ENCODE measurements at places on chromosomes 1 and 21.

- no peak for DNase-seq
These were observed 69.1 kb downstream of the SIK1 start for GRCh38 chr21:43357715-43358430.

DNA sequence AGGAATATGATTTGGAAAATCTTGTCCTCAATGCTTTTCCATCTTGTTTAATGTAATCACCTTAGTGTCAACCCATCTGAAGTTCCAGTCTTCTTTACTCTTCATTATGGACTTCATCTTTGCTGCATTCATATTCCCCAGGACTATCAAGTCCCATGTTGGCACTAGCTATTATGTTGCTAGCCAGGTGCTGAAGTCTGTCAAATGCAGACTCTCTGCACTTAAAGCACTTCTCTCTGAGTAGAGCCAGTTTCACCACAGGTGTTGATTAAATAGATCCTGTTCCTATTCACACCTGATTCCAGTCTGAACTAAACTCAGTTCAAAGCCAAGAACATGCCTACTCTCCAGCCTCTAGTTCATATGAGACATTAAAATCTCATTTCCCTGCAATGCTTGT, 75.0 kb upstream of the PKN2 start:
- DNase-seq = no peak

GRCh38 chr1:109754738-109755137, 9.0 kb downstream of the EPS8L3 start:
- no peak for DNase-seq

DNA sequence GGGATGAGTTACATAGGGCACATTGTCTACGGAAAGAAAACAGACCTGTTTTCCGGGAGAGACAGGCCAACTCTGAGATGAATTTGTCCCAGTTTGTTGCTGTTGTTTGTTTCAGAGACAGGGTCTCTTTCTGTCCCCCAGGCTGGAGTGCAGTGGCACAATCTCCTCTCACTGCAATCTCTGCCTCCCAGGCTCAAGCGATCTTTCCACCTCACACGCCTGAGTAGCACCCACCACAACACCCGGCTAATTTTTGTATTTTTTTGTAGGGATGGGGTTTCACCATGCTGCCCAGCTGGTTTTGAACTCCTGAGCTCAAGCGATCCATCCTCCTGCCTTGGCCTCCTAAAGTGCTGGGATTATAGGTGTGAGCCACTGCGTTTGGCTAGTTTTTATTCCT, 125.5 kb upstream of the ERRFI1 start:
- no peak for DNase-seq

DNA sequence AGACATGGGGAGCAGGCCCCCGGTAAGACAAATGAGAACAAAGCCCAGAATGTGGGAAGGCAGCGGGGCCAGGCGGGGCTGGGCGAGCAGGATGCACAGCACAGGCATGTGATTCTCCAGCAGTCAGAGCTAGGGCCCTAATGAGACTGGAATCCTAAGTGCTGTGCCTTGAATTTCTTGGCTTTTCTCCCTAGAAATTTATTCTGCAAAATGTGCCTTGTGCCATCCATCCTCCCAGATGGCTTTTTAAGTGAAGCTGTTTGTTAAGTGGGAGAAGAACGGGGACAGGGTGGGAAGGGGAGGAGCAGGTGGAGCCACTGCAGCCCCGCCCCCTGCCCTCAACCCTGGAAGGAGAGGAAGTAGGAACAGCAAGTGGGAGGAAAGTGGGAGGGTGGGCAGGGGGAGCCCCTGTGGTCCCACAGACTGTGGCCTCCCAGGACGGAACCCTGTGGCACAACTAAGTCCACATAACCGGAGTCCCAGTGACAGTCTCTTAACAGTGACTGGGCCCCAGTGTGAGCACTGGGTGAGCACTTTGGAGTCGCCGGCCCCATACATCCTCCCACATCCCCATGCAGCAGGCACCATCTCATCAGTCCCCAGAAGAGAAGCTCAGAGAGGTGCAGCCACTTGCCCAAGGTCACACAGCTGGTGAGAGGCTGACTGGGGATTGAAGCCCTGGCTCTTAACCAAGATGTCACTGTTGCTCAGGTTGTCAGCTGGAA, 216.9 kb downstream of the MATN1 start:
- no peak for DNase-seq

- DNase-seq = no peak
These were observed 1254.8 kb downstream of the AMY1C start for GRCh38 chr1:105004515-105004914.

GRCh38 chr1:64327119-64327518, 123.7 kb downstream of the UBE2U start:
- no peak for DNase-seq

DNA sequence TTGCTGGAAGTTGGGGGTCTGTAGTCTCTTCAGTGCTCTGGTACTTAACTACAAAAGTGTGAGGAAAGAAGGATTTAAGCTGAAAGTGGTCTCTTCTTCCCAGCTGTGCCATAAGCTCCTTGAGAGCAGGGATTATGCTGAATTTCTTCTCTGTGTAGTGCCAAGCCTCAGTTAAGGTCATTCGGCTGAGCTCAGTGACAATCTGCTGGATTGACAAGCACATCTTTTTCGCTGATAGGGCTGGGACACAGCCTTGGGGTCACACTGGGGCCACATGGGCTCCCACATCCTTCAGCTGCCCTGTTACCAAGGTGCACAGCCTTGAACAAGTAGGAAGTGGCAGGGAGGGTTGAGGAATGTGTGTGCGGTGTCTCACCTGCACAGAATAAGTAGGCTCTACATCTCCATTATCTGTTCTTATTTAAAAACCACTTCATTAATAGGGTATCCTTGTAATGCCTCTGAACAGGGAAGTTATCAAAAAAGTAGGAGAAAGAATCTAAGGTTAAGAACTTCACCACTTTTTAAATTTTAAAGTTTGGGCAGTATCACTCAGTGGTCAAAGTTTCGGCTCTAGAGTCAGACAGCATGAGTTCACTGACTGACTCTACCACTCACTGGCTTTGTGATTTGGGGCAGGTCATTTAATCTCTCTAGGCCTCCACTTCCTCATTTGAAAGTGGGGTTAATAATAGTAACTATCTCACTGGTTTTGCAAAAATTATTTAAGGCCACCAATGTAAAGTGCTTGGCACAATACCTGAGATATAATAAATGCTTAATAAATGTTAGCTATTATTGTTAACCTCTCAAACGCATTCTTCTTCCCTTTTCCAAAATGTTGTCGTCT, 10.3 kb downstream of the ZBTB40 start:
- no peak for DNase-seq

GRCh38 chr1:18992646-18993045, 36.2 kb upstream of the IFFO2 start:
- DNase-seq = no peak

GRCh38 chr1:211710566-211711314, 35.3 kb upstream of the NEK2 start:
- no peak for DNase-seq

DNA sequence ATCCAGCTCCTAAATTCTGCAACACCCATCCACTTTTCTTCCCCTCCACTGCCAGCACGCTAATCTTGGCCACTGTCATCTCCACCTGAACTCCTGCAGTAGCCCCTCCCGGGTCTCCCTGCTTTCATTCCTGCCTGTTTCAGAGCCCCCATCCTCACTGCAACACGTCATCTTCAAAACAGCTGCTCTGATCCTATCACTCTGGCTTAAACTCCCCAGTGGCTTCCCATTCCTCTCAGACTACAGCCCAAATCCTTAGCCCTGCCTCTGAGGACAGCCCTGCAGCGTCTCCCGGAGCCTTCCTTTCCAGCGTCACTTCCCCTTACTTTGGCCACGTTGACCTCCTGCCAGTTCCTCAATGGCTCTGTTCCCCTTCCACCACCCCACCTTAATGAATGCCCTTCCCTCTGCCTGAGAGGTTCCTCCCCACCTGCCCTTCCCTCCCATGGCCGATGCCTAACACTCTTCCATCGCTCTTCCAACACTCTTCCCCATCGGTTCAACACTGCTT, 22.9 kb upstream of the IFNAR2 start:
- DNase-seq = no peak

GRCh38 chr1:34696981-34697380, 57.9 kb upstream of the GJB5 start:
- DNase-seq = no peak

DNA sequence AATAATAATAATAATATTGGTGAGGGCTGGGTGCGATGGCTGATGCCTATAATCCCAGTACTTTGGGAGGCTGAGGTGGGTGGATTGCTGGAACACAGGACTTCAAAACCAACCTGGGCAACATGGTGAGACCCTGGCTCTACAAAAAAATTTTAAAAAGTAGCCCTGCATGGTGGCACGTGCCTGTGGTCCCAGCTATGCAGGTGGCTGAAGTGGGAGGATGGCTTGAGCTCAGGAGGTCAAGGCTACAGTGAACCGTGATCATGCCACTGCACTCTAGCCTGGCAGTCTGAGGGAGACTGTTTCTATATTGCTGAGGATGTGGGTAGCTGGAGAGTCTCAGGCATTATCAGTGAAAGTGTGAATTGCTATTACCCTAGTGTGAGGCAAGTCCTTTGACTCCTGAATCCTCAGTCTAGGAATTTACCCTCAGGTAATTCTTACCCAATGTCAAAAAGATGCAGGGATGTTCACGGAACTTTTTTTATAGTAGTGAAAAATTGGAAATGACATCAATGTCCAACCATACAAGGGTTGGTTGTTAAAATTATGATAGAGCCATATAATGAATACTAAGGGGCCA, 61.8 kb upstream of the RPL11 start:
- DNase-seq = no peak

All from stimulated activated CD8-positive, alpha-beta memory T cell treated with anti-CD3 and anti-CD28 coated beads, Interleukin-7, amount 100 ng/mL, for 24 hours (primary cell).